ENCODE measurements at places on chromosomes 3 and 15. TPM values are rescaled to one million over a fixed set of nuclear protein-coding genes. Genes with fewer than 3 reads are reported as not detected.
A peak's percentile ranks its signal among the peaks of the same experiment; 100 is the strongest.

GRCh38 chr15:40287968-40288367 is 5.1 kb upstream of the ANKRD63 start:
- DNase-seq, result no peak

GRCh38 chr3:141371882-141372281 is 3.6 kb downstream of the ZBTB38 start:
- no peak for DNase-seq

DNA sequence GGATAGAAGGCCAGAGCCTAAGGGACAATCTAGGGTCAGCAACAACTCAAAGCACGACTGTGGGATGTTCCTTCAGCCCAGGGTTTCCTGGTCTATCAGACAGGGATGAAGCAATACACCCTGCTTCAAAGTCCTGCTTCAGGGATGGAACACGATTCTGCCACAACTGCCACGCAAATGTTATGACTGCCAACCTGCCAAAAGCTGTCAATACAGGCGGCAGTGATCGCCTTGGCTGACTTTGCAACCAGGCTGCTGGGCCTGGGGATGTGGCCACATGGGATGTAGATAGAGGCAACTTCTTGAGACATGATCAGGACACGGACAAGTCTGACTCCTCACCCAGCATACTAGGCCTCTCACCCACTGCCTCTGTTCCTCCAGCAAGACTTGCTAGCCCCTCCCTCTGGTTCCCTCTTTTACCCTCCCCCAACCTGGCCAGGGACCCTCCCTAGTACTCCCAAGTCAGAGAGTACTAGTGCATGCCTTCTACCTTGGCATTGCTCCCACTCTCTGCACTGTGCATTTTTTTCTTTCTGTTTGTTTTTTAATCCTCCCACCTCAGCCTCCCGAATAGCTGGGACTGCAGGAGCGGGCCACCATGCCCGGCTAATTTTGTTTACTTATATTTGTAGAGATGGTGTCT is 7.6 kb downstream of the CCDC12 start:
- no peak for DNase-seq

- no peak for DNase-seq
Observed at GRCh38 chr3:159807137-159808040, 181.2 kb upstream of the IL12A start.

- no peak for DNase-seq
Observed at GRCh38 chr3:42507761-42508335, 5.4 kb downstream of the VIPR1 start.

DNA sequence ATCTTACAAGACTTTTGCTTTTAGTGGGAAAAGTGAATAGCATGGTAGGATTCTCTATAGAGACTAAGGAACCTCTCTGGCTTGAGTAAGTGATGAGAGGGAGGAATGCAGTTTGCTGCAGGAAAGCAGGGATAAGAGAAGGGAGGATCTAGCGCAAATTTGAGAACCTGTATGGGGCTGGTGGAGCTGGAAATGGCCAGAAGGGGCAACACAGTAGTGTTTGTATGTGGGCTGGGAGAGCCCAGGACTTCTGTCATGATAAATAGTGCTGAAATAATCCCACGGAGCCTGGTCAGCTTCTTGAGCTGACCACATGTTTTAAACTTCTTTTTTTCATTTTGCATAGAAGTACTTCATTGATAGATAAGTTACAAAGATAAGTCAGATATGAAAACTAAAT is 11.2 kb upstream of the SHC4 start:
- DNase-seq, result no peak

DNA sequence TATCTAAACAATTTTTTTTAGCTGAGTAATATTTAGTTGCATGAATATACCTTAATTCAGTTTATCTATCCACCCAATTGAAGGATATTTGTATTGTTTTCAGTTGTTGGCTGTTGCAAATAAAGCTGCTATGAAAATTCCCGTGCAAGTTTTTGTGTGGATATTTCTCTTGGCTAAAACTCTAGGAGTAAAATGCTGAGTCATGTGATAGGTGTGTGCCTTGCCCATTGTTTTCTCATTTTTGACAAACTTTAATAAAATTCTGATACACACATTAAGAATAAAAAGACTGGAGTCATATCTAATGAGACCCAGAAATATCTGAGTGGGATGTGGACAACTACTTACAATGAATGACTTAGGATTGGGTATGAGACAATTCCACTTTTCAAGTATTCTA is 78.6 kb downstream of the MDFIC2 start:
- no peak for DNase-seq

- no peak for DNase-seq
Observed at GRCh38 chr3:121654493-121655385, 6.0 kb downstream of the HCLS1 start.

DNA sequence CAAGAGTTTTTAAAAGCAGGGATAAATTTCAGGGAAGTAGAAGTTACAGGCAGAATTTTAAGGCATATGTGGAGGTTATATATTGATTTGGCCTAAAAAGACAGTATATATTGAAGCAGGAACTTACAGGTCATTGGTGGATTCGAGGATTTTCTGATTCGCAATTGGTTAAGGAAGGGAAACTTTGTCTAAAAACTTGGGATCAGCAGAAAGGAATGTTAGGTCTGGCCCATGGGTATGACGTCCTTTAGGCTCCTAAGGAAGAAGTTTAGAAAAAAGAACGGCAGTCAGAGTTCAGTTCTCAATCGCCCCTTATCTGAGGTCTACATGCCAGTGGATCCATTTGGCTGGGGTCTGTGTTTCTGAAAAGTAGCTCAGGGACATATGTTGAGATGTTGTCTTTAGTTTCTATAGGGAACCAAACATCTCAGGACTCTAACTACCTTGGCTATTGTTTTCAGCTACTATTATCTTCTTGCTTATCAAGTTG is 33.2 kb upstream of the ACP3 start:
- no peak for DNase-seq

DNA sequence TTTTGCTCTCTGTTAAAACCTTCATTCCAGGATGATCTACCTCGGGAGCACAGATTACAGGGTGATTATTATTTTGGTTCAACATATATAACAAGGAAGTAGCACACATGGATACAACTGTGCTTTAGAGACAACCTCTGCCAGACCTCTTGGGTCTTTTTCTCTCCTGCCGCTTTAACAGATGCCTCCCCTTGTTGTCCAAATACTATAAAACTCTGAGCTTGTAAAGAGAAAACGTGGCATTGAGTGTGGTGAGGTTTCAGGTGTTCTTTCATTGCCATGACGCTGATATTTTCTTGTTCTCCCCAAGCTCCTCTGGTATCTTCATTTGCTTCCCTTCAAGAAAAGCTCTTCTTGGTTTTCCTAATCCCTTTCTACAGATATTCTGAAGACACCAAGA is 29.0 kb downstream of the BCL2L10 start:
- no peak for DNase-seq

GRCh38 chr3:19432669-19433068 is 284.4 kb downstream of the KCNH8 start:
- no peak for DNase-seq

GRCh38 chr3:197749315-197749600 is 425 bp upstream of the FYTTD1 start:
- peak; percentile 39 for DNase-seq

GRCh38 chr3:188076176-188076575 is 77.8 kb upstream of the LPP start:
- no peak for DNase-seq

GRCh38 chr3:175149675-175150074 is 290.5 kb downstream of the NAALADL2 start:
- no peak for DNase-seq

DNA sequence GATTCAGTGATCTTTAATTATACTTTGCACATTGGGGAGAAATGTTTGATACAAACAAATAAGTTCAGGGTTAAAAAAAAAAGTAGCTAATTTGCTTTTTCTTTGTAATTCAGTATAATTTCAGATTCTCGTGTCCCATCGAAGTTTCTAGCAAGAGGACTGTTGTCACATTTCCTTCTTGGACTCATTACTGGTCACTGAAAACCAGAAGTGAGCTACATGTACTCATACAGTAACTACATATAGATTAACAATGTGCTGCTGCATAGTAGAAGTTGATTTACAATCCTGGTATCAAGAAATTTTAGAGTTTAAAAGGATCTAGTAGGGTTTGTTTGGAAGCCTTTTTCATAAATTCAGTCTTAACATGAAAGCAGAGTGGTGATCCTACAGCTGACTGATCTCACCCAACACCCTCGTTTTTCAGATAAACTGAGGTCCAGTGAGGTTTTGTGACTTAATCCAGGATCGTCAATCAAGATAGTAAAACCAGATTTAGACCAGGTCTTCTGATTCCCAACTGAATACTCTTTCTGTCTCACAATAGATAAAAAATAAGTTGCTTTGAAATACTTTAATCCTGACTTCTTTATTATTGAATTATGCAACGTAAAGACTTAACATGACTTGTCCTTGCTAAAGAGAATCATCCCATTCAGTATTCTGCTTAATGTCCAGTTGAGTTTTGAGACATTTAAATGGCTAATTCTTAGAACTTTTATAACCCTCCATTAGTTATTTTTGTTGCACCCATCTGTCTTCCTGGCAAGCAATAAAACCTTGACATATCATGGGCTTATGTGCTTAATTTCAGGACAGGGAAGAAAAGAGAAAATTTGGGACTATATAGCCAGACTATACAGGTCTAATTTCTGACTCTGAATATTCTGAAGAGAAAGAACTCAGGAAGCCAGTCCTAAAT is 2.8 kb downstream of the SEC62 start:
- no peak for DNase-seq

DNA sequence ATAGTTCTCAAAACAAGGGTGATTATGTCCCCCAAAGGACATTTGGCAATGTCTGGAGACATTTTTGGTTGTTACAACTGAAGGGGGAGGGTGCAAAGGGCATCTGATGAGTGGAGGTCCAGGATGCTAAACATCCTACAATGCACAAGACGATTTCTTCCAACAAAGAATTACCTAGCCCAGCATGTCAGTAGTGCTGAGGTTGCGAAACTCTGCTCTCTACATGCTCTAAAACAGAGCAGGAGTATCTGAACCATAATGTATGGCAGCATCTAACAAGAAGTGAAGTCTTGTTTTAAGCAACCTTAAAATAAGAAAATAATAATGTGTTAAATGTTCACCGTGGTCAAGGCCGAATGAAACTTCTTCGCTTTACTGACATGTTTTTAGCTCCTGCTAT is 7.0 kb downstream of the GYG1 start:
- no peak for DNase-seq

DNA sequence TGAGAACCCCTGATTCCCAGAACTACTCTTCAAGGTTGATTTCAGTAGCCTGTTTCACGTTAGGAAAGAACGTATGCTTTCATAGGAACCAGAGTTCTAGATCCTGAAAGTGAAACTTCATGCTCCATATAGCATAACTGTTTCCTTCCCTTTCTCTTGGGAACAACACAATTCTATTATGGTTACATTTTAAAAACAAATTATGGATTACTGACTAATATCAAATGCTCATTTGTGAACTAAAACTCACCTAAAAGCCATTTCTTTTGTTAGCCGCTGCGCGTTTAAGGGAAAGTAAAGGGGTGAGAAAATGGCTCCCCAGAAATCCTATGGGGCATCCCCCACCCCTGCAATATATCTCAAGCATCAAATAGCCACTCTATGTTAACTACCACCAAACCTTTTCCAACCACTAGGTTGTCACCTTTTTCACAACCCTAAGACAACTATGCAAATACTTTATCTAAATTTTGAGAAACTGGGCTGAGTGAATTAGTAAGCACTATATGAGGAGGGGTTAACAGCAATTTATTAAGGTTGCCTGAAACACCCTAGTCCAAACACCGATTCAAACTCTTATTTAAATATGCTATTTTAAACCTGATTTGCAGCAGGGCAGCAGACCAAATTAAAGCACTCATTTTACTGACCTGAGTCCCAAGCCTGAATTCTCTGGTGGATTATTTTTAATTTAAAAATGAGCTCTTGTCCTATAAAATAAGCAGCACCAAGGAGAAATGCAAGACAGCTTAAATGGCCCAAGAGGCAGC is 2.4 kb downstream of the SIAH2 start:
- no peak for DNase-seq

DNA sequence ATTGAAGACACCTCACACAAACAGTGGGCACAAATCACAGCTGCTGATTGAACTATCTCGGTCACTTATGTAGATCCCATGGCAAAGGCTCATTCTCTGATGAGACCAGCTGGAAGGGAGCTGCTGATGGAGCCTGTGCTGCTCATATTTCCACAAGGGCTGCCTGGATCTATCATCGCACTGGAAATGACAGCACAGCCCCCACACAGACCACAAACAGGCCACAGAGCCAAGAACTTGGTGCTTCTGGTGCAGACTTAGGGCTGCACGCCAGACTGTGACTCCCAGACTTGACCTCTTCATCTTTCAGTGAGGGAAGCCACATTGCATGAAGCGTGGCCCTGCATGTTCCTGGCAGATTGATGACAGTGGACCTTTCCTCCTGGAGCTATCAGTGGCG is 197.6 kb downstream of the MINAR1 start:
- DNase-seq, result no peak

DNA sequence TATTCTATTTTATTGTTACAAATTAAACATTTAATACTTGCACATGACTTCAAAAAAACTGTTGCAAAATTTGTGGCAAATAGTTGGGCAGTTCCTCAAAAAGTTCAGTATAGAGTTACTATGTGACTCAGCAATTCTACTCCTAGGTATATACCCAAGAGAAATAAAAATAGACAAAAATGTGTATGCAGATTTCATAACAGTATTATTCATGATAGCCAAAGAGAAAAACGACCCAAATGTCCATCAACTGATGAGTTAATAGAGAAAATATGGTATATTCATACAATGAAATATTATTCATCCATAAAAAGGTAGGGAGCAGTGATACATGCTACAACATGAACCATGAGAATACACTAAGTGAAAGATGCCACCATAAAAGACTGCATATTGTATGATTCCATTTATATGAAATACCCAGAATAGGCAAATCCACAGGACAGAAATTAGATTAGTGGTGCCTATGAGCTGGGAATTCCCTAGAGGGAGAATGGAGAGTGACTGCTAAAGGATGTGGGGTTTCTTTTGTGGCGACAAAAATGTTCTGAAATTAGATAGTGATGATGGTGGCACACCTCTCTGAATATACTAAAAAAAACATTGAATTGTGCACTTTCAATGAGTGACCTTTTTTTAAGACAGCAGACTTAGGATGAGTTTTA is 31.6 kb upstream of the CLASP2 start:
- no peak for DNase-seq

DNA sequence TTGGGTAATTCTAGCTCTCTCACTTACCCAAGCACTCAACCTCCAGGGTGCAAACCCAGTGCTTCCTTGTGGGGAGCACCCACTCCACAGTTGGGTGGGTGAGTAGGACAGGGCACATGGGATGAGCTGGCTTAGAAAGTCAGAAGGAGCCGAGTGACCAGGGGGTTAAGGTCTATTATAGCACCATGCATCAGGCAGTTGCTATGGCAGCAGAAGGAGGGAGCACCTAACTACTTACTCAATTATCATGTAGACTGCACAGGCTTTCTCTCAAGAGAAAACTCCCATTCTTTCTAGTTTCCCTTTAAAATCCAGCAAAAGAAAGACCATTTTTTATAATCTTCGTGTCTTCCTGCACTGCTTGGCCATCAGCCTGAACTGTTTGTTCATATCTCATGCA is 163.0 kb downstream of the OCA2 start:
- DNase-seq, result no peak

GRCh38 chr3:126433496-126434263 is 39.0 kb downstream of the CFAP100 start:
- no peak for DNase-seq

FETUB gene
- not detected for total RNA-seq

CRTAP gene
- 229 TPM for total RNA-seq

TMEM62 gene
- 35.4 TPM for total RNA-seq

ZCWPW2 gene
- 0.80 TPM for total RNA-seq

PRR20G gene
- 5.1 TPM for total RNA-seq

IL17RC gene
- total RNA-seq, result 152 TPM

PAK6 gene
- total RNA-seq, result 190 TPM

CASR gene
- not detected for total RNA-seq

SPTSSB gene
- 94.5 TPM for total RNA-seq

GPR160 gene
- 27.4 TPM for total RNA-seq

FGD5 gene
- 15.8 TPM for total RNA-seq

KBTBD12 gene
- not detected for total RNA-seq
